ENCODE measurements at places on chromosomes 6 and 20.

- no peak for DNase-seq
Observed at GRCh38 chr20:24682496-24682985, 213.1 kb downstream of the SYNDIG1 start.

- no peak for DNase-seq
Observed at GRCh38 chr20:17825960-17826843, 126.4 kb downstream of the BANF2 start.

- no peak for DNase-seq
Observed at GRCh38 chr6:1267057-1267732, 44.7 kb upstream of the FOXQ1 start.

DNA sequence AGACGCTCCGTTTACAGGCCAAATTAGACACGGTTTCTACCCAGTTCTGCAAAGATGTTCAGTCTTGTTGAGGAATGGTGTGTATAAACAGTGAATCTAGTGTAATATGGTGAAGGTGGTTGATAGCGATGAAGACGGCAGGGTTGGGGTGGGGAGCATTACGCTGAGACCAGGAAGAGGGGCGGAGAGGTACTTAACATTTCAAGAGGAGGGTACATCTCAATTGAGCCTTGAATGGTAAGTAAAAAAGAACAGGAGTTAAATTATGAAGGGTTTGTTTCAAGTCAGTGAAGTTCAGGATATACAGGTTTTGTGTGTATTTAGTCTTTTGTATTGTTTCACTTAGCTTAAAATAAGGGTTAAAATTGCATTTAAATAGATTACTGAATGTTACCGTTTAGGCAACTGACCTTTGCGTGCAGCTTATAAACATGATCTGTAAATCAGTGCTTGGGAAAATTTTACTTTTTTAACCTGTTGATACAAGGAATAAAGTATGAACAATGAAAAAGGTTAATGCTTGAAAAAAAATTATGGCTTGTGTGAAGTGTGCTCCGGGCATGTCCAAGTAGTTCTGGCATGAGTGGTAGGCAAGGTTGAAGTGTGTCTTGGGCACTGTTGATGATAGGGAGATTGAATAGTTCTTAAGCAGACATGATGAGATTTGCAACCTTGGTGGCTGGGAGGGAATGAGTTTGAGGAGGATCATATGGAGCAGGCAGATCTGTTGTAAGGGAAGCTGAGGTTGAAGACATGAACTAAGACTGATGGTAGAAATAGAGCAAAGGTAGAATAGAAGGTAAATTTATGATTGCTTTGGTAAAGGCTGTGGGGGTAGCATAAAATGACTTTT is 842 bp downstream of the POLR1C start:
- no peak for DNase-seq

DNA sequence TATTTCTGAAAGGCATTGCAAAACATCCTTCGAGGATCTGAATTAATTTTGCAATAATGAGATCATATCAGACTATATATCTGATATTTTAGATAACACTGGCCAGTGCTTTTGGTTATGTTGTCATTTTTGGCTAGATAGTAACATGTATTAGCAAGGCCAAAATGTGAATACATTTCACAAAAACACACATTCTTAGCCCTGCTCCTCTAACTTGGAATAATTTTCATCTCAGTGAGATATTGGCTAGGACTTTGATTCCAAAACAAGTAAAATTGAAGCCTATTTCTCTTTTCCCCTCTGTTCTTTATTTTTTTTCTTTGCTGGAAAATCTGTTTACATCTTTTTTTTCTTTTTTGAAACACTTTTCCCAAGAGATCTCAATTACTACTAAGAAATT is 466.8 kb upstream of the CDH4 start:
- no peak for DNase-seq

GRCh38 chr20:40322941-40323340 is 366.1 kb downstream of the MAFB start:
- DNase-seq = no peak

- no peak for DNase-seq
Observed at GRCh38 chr6:25415274-25415673, 136.1 kb downstream of the CARMIL1 start.

GRCh38 chr6:157226026-157226625 is 97.2 kb downstream of the TMEM242 start:
- DNase-seq = no peak

GRCh38 chr20:18058661-18059467 is 1.1 kb upstream of the OVOL2 start:
- no peak for DNase-seq

DNA sequence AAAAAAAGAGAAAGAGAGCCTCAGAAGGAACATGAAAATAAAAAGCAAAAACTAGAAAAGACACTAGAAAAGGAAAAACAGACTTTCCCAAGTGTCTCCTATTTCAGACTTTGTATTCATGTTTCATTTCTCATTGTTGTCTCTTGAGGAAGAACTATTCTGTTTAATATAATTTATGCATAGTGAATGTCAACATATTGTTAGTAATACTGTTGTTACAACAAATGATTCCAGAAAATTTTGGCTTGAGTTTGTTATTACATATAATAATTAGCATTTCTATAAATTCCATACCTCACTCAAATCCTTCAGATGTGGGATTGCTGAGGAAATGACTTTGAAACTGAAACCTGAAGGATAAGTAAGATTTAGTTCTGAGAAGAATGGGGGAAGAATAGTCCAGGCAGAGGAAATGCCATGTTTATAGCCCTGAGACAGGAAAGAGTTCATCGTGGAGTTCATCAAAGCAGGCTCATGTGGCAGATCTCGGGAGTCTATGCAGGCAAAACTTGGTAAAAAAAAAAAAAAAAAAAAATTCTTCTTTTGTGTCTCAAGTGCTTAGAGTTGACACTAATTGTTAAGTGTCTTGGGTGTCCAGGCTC is 53.1 kb upstream of the EIF2S2 start:
- DNase-seq = no peak
